Activated naive CD4-positive, alpha-beta T cell treated with anti-CD3 and anti-CD28 coated beads for 36 hours (primary cell): ENCODE measurements at places on chromosomes 7 and 10. TPM values are rescaled to one million over a fixed set of nuclear protein-coding genes. Genes with fewer than 3 reads are reported as not detected.
A peak's percentile ranks its signal among the peaks of the same experiment; 100 is the strongest.

- DNase-seq: peak; percentile 27
Observed at GRCh38 chr10:101895781-101896180, 52.2 kb upstream of the KCNIP2 start.

GRCh38 chr10:18419945-18420344 is 231.4 kb downstream of the NSUN6 start:
- no peak for DNase-seq

SHH gene
- not detected for total RNA-seq

CYP2C8 gene
- not detected for total RNA-seq

ACSM6 gene
- total RNA-seq: not detected
